CD4-positive, alpha-beta T cell treated with Interleukin-1 beta for 1 hour (primary cell): ENCODE measurements at places on chromosomes 4 and X.

- DNase-seq, result no peak
Measured at GRCh38 chrX:20369468-20369867, 102.8 kb upstream of the RPS6KA3 start.

GRCh38 chrX:29652484-29652883, 562.9 kb upstream of the MAGEB2 start:
- no peak for DNase-seq

DNA sequence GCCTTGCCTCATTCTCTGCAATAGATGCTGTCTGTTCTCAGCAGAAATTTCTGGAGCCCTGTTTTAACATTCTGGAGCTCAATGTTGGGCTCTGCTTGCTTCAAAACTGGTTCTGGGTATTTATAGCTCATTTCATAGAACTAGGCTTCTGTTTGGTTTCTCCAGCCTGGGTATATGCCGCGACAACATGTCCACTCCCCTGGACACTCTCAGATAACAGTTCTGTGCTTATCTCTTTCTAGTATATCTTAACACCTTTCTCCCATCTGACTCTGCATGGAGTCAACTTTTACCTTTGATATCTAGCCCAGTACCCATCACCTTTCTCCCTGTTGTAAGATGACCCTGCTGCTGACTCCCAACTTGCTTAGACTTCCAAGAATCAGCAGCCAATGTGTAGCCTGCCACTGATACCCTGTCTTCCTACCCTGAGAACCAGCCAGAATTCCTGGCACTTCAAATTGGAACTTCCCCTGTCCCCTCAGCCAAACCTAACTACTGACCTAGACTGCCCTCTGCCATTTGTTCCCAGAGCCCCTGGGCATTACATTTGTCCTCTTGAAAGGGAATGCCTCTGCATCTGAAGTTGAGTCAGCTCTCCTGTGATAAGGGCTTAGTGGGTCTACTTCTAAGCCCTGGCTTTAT, 20.6 kb downstream of the PAGE1 start:
- DNase-seq, result no peak

DNA sequence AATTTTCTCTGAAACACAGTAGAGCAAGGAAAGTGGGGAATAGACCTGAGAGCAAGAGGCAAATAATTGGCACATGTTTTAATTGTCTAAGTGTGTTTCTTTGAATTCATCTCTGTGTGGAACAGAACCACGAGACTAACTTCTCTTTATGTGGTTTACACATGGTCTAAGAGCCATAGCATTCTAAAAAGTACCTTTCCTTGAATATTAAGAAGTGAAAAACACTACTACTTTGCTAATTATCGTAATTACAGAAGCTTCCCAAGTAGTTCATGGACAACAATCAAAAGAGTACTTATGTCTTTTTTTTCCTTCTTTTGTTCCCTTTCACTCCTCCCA, 2.9 kb upstream of the CYBB start:
- no peak for DNase-seq

GRCh38 chr4:183139058-183139750, 40.1 kb downstream of the WWC2 start:
- no peak for DNase-seq
